ENCODE measurements at places on chromosomes 13 and 19. TPM values are rescaled to one million over a fixed set of nuclear protein-coding genes. Genes with fewer than 3 reads are reported as not detected.

IGFL3 gene
- 1.1 TPM for total RNA-seq

PLEKHF1 gene
- total RNA-seq = 29.4 TPM

FFAR2 gene
- total RNA-seq = not detected

PEX11G gene
- 1.7 TPM for total RNA-seq

MYH14 gene
- 10.2 TPM for total RNA-seq

NEK5 gene
- total RNA-seq = 0.68 TPM

DPRX gene
- not detected for total RNA-seq

S1PR4 gene
- total RNA-seq = not detected

PTPRH gene
- total RNA-seq = 0.54 TPM

GRCh38 chr13:111597191-111597611 lies 276.8 kb downstream of the TEX29 start:
- no peak for DNase-seq

GRCh38 chr13:57629821-57630235 lies 1.7 kb upstream of the PCDH17 start:
- peak; percentile 81 for DNase-seq

DNA sequence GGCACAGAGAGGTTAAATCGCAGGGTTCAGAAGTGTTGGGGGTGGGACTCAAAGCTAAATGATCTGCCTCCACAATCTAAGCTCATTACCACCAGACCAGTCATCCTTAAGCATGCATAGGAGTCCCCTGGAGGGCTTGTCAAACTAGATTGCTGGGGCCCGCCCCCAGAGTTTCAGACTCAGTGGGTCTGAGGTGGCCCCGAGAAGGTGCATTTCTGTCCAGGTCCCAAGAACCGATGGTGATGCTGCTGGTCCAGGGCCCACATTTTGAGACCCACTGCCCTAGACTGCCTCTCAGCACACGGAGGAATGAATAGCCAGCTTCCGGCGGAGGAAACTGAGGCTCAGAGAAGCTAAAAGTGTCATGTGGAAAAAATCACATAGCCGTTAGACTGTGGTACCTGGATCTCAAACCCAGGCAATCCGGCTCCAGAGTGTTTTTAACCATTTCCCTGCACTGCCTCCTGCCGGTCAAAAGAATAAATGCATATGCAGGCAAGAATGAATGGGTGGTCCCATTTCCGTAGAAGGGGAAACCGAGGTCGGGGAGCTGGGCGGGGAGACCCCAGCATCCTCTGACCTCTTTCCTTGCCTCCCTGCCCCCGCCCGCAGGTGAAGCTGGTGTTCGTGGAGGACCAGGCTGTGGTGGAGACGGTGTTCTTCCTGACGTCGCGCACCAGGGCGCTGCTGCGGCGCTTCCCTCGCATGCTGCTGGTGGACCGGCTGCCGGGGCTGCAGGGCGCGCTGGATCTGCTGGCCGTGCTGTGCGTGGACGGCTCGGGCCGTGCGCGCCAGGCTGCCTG lies 23.8 kb downstream of the ZSWIM9 start:
- DNase-seq = peak; percentile 89

- DNase-seq = no peak
Observed at GRCh38 chr13:46168783-46169182, 13.2 kb downstream of the LCP1 start.

GRCh38 chr13:110498327-110498726 lies 63.2 kb downstream of the RAB20 start:
- no peak for DNase-seq

GRCh38 chr13:111905609-111905945 lies 161.4 kb upstream of the SOX1 start:
- no peak for DNase-seq

- DNase-seq = no peak
Observed at GRCh38 chr13:93227280-93227877, 772 bp downstream of the GPC6 start.

DNA sequence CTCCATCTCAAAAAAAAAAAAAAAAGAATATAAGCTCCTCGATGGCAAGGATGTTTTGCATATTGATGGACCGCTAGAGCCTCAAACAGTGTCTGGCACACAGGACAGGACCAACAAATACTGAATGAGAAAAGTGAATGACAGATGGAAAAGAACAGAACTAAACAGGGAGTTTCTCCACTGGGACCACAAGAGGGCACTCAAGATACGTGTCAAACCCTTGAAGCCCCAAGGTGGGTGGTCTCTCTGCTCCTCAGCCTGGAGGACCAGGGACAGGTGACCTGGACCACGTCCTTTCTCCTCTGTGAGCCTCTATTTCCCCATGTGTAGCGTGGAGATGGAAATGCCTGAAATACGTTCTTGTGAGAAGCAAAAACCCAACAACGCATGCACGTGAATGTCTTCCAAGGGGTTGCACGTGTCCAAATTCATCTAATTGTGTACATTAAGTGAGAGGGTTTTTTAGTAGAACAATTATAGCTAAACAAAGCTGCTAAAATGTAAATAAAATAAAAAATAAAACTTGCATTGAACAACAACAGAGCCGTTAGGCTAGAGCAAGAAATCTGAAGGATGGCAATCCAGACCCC lies 5.7 kb upstream of the CDC42EP5 start:
- DNase-seq = peak; percentile 36

- DNase-seq = no peak
Observed at GRCh38 chr19:40780582-40780981, 2.5 kb downstream of the RAB4B start.

- DNase-seq = no peak
Observed at GRCh38 chr13:20124303-20124702, 36.5 kb downstream of the GJA3 start.
